ENCODE measurements at places on chromosomes 4 and X.

DNA sequence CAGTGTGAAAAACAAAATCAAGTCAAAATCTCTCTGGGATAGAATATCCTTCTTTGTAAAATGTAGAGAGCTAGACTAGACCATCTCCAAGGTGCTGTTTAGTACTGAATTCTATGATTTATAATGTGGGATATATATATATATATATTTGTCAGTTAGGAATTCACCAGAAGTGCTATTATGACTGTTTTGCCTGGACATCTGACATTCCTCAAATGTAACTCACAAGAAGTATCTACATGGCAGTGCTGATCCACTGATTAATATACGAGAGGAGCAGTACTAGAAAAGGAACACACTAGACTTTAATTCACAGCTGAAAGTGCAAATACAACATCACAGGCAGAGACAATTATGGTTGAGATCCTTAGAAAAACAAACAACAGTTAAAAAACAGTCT, 208.9 kb downstream of the GBA3 start:
- DNase-seq, result no peak

DNA sequence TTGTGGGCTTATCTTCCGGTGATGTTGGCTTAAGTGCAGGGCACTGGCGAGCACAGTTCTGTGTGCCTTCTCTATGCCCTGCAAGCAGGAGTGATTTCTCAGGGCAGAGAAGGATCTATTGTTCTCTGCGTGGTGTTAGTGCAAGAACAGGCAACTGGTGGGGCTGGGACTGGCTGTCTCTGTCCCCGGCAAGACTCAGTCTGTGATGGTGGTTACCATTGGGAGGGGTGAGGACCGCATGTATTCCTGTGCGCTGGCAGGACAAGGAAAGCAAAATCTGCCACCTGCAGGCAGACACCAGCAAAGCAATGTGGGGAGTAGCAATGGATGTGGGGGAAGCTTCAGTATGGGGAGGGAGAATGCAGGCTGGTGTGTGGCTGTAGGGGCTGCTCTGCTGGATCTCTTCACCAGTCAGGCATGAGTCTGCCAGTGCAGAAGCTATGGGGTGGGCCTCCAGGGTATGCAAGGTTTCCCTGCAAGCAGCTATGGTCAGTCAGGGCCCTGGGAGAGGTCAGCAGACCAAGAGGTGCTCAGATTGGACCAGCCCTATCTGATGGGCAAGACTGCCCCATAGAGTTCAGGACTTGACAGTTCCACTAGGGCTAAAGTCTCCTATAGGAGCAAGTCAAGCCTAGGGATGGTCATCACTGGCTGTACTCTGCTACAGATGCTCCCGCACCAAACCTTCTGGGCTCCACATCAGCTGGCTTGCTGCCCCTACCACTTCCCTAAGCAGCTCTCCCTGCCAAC, 16.8 kb downstream of the PF4 start:
- no peak for DNase-seq

GRCh38 chrX:9231491-9231890, 197.6 kb upstream of the FAM9B start:
- no peak for DNase-seq

DNA sequence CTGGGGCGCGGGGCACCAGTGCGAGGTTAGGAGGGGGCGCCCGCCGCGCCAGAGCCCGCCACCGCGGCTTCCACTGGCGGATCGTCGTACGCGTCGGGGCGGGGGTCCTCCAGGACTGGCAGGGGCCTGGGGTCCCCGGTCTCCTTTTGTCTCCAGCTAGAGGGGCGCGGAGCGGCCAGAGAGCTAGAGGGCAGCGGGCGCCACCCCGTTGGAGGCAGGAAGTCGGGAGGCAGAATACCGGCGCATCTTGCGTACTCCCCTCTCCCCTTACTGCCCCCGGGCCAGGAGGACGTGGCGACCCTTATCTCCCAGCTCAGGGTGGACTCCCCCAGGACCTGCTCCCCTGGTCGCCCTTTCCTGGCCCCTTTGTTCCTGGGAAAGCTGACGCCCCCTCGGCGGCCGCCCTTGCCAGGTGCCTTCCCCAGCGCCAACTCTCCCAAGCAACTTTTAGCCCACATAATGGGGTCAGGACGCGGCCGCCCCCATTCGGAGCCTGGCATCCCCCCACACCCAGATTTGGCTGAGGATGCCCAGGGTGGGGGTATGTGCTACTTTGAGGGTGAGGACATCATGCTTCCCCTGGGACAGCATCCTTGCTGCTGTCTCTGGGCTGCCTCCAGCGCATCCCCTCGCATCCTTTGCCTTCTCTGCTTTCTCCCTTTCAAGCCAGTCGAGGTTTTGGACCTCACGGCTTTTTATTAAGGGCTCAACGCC, 933 bp downstream of the CNKSR2 start:
- DNase-seq, result no peak

- no peak for DNase-seq
Measured at GRCh38 chr4:74640111-74640903, 154.0 kb downstream of the BTC start.

DNA sequence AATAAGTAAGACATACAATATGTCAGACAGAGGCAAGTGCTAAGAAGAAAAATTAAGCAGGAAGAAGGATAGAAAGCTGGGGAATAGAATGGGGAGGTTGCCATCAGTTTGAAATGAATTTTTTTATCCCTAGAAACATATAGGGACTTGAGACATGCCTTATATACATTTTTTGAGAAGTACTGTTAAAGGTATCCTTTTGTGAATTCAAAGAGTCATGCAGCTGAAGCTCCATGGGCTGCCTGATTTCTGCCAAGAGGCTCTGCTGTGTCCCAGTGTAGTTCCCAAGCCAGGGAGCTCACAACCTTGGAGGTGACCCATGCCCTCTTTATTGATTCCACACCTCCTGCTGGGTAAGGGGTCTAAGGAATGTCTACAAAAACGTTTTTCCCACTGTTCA, 564.6 kb upstream of the DIPK2B start:
- no peak for DNase-seq

DNA sequence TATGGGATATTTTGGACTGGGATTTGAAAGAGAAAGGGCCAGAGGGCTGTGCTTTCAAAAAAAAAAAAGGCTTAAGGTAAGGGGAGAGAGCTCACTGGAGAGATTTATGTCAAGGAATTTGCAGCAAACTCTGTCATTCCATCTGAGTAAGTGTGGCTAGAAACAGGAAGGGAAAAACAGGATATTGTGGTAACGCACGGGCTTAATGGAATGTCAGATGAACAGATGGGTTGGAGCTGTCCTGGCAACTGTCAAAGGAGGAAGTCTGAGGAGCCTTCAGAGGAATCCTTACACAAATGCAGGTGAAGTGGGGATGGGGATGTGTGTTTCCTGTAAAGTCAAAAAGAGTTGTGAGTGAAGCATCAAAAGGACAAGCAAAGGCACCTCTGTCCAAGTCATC, 15.1 kb upstream of the NKX3-2 start:
- no peak for DNase-seq

DNA sequence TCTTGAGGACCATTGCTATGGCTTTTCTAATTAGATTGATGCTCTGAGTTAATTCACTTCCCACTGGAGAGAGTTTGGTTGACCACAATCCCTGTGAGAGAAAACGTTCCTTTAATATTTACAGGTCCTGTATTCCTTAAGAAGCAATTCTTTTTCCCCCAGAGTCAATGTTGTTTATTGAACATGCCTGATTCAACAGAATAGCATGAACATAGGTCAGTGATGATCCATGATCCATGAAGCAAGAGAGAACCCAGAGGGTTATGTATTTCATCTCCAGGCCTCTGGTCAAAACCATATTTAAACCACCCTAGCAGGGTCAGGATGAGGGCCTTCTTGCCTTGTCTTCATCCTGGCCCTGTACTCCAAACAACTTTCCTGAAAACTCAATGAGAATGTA, 39.4 kb upstream of the EFHC2 start:
- no peak for DNase-seq

Data from natural killer cell treated with Interleukin-12 subunit alpha and Interleukin-12 subunit beta and Interleukin-15 and Interleukin-18, amount 100 ng/mL, for 72 hours (primary cell).